ENCODE measurements at places on chromosomes 5 and 9.

DNA sequence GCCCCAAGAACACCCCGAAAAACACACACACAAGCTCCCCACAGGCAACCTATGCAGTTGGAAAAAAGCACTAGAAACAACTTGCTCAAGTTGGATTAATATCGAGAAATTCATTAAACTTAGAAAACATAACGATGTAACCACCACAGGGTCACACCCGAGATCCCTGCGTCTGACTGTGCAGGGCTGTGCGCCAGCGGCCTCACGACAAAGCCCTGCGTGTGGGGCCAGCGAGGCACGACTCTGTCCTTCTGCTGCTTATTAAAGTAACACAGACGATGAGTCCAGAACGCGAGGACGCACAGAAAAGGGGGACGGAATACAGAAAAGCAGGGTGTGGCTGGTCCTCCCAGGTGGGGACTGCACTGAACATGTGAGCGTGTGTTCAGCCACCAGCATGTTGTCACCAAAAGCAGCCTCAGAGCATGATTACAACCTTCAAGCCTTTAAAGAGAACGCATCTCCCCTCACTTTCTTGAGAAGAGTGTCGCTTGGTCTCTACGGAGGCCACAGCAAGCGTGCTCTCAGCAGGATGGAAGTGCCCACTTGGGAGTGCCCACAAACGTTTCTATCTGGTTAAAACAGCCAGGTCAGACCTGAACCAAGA lies 14.4 kb downstream of the SLC12A7 start:
- no peak overlapping the region for H3K27ac ChIP-seq
- peaks cover 6% of the 10 kb centered on the region for H3K4me1 ChIP-seq
- no peak overlapping the region for H3K4me3 ChIP-seq
- H3K36me3 ChIP-seq = no peaks in the 10 kb centered on the region
- no peaks in the 10 kb centered on the region for H3K27me3 ChIP-seq
- no peak for DNase-seq

- H3K4me3 ChIP-seq = no peak overlapping the region
- no peaks in the 10 kb centered on the region for H3K27me3 ChIP-seq
- peak overlapping the region; percentile 66 for H3K27ac ChIP-seq
- no peak for DNase-seq
- no peaks in the 10 kb centered on the region for H3K4me1 ChIP-seq
- no peaks in the 10 kb centered on the region for H3K36me3 ChIP-seq
These were observed 226.0 kb downstream of the SNX18 start for GRCh38 chr5:54743581-54743980.

GRCh38 chr5:142998316-142999020 lies 228.3 kb downstream of the ARHGAP26 start:
- no peak overlapping the region for H3K27ac ChIP-seq
- H3K4me1 ChIP-seq = peaks cover 20% of the 10 kb centered on the region
- no peak overlapping the region for H3K4me3 ChIP-seq
- no peak for DNase-seq

DNA sequence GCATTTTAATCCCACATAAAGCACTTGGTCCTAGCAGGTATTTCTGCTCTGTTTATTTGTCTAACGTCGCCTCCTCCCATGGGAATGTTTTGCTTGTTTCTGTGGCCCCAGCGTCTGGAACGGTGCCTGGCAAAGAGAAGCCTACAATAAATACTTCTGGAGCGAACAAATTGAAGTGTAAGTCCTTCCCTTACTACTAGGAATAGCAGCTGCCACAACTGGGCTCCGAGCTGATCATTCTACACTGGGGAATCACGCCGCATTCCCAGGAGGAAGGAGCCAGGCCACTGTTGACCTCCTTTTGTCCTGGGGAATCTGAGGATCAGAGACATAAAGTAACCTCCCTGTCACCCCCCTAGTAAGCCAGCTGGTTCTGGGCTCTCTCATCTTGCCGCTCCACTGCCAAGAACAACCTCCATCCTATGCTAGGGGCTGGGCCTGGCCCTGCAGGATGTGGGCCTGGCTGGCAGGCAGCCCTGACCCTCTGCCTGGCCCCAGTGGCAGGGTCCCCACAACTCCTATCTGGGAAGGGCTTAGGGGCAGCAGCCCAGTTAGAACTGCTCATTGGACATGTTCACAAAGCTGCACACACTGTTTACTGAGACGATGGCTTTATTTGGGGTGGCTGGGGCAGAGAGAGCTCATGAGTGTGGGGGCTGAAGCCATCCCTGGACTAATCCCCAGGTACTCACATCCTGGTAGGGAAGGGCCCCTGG lies 82.8 kb downstream of the GTF3C4 start:
- no peak overlapping the region for H3K27ac ChIP-seq
- H3K4me1 ChIP-seq = no peaks in the 10 kb centered on the region
- DNase-seq = no peak

GRCh38 chr5:151053796-151054462 lies 26.9 kb downstream of the TNIP1 start:
- H3K4me3 ChIP-seq = no peak overlapping the region
- H3K36me3 ChIP-seq = no peaks in the 10 kb centered on the region
- peak overlapping the region; percentile 73 for H3K27ac ChIP-seq
- no peaks in the 10 kb centered on the region for H3K27me3 ChIP-seq

- H3K4me1 ChIP-seq = no peaks in the 10 kb centered on the region
- no peaks in the 10 kb centered on the region for H3K27me3 ChIP-seq
- no peaks in the 10 kb centered on the region for H3K36me3 ChIP-seq
- no peak for DNase-seq
These were observed 62.6 kb upstream of the IER5L start for GRCh38 chr9:129240581-129241211.

DNA sequence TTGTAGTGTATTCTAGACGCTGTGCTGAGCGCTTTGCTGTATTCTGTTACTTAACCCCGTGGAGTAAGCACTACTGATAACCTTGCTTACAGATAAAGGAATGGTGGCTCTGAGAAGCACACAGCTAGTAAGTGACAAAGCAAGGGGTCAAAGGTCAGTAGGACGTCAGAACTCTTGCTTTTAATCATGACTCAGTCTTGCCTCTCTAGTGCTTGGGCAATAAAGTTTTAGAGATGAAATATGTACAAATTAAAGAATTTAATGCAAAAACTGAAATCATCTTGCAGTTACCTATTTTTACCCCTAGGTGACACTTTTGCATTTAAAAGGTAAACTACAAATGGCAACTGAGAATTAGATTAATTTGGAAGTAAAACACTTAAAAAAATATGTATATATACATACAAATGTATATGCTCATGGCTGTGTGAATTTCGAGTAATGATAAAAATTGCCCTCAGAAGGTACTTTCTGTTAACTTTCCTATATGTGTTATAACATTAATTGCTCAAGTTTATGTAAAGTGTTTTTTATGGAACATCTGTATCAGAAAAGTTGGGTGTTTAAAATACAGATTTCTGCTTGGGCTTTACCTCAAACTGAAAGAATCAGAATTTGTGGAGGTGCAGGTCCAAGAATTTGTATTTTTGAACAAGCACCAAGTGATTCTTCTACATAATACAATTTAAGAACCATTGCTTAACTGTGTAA lies 175.1 kb upstream of the DAB2 start:
- no peak overlapping the region for H3K27ac ChIP-seq
- no peaks in the 10 kb centered on the region for H3K36me3 ChIP-seq
- no peak overlapping the region for H3K4me3 ChIP-seq
- H3K27me3 ChIP-seq = no peaks in the 10 kb centered on the region

DNA sequence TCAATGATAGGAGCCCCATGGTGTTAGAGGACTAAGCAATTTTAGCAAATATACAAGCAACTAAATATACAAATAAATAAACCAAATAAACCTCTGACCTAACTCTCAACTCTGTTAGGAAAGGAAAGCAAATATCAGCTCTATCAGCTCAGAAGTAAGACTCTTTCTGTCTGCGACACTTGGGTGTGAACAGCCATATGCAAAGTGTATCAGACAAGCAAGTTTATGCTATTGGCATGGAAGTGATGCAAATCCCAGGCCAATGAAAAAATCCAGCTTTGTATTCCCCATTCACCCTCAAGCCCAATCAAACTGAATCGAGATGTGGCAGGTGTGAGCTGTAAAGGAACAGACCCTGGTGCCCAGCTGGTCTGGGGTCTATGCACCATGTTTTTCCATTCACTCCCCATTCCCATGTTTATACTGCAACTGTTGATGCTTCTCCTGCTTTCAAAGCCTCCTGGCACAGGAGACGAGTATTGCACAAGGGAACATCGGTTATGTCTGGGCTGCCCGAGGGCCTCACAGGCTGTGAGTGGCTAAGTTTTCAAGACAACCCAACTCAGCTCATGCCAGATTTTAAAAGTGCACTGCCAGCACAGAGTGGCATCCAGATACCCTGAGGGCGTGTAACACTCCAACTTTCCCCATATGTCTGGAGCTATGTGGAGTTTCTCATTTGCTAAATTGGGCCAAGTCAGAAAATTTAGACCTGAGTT lies 73.1 kb downstream of the FEM1C start:
- H3K4me1 ChIP-seq = peaks cover 22% of the 10 kb centered on the region
- peak; percentile 72 for DNase-seq

All from gastrocnemius medialis (tissue), 4 donors.